ENCODE measurements at places on chromosomes 12 and 14.

DNA sequence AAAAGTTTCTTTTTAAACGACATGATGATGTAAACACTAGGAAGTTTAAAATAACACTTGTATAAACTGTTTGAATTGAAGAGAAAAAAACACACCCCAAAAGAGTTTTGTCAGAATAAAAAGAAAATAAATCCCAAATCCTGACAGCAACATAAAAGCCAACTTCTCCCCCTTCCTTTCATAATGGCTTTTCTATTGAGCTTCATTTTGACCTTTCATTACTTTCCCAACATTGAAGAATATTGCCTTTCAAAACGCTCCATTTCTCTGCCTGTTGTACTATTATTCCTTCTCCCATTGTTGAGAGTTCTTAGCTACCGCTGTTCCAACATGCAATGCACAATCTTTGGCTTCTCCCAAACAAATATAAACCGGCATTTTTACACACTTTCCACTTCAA, 448.5 kb downstream of the BCAT1 start:
- no peak for DNase-seq

DNA sequence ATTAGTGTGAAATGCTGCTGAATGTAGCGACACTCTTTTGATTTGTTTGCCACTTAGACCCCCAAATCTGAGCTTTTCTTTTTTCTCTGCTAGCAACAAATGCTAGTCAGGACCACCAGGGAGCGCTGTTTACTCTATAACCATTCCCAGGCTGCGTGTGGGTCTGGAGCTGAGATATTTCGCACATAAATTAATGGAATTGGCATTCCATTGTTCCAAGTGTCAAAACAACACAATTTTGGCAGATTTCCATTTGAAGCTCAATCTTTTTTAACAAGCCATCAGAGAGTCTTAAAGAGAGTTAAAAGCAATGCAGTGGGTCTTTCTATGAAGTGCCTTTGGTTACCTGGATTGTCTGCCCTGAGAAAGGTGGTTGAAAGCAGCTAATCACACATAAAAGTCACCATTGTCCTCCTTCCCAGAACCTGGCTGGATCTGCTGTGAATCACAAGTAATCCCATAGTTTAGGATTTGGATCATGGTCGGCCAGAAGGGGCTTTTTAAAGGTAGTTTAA, 7.4 kb upstream of the TMEM132C start:
- no peak for DNase-seq

- DNase-seq = no peak
Measured at GRCh38 chr14:99674776-99675381, 9.2 kb upstream of the CYP46A1 start.

DNA sequence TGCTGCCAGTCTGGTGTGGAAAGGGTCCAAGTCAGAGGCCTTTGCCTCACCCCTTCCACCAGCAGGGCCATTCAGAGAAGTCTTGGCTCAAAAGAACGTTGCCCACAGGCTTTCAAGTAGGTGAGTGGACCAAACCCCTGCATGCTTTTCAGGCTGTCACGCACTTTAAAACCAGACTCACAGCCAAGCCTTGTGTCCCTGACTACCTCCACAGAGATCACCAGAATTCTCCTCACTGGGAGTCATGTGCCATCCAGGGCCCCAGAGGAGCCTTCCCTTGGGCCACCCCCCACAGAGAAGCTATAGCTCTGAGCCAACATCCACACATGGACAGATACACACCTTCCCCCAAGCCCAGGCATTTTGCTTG, 283.1 kb downstream of the DPF3 start:
- DNase-seq = no peak

- no peak for DNase-seq
Measured at GRCh38 chr14:103762541-103762940, 46.9 kb downstream of the ZFYVE21 start.

GRCh38 chr14:57071639-57072038, 197.1 kb downstream of the EXOC5 start:
- no peak for DNase-seq

- no peak for DNase-seq
Measured at GRCh38 chr12:88401155-88401554, 179.1 kb downstream of the KITLG start.

- DNase-seq = no peak
Measured at GRCh38 chr12:98606359-98606988, 13.0 kb downstream of the SLC25A3 start.

DNA sequence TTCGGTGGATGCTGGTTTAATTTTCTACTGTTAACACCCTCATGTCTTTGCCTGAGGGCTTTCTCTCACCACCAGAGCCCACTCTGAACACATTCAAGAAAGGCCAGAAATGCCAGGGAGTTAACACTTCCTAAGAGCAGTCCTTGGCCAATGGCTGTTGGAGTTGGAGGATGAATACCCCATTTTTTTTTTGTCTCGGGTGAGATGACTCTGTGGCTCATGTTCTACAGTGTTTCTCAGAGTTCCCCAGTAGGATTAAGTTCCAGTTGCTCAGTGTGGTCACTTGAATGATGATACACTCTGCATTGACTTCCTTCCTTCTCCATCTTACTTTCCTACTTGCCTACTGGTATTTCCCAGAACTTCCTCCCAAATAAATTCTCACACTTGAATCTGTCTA, 65.8 kb downstream of the FOS start:
- no peak for DNase-seq

DNA sequence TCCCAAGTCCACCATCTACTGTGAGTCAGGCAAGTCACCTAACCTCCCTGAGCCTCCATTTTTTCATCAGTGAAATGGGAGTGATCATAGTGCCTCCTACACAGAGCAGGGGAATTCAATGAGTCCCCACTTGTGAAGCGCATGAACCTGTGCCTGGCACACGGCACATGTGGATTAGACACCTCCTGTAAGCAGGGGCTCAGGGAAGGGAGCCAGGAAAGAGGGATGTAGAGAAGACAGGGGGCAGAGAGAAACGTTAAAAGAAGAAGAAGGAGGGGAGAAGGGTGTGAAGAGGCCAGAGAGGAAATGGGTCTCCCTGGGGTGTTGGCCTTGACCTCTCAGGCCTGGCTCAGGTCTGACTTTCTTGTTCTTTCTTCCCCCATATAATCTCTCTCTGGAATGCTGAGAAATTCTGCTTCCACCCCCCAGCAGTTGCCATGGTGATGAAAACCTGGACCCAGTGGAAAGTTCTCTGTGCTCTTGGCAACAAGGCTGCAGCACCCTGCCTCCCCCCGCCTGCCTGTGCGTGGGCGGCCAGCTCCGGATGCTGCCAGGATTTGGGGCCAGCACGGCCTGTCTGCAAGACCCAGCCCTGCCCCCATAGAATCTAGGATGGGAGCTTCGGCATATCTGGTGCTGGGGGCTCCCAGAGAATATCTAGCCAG, 94.5 kb downstream of the CALM1 start:
- DNase-seq = peak; percentile 54

Measured in hepatic stellate cell (primary cell).